ENCODE measurements at places on chromosomes 2 and 18.

GRCh38 chr2:40287195-40287594, 164.7 kb downstream of the SLC8A1 start:
- no peak for DNase-seq

DNA sequence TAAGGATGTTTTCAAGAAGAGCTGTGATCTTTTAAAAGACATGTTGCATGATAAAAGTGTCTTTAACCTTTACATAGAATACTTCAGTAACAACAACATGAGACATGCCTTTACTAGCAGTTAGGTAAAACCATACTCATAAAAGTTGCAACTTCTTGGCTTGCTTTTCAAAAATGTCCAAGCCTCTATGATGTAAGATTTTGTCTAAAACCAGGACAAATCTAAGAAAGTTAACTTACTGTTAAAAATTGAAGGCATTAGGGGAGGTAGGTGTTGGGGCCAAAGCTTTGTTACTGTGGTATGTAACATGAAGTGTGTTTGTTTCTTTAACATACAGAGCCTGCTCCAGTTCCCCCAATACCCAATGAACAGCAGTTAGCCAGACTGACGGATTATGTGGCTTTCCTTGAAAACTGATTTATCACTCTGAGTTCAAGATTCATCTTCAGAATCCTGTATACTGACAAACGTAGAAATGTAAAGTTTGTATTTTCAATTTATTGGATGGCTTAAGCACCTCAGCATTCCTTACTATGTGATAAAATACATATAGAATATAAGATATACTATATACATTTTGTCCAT, 11.7 kb downstream of the COPS8 start:
- no peak for DNase-seq

DNA sequence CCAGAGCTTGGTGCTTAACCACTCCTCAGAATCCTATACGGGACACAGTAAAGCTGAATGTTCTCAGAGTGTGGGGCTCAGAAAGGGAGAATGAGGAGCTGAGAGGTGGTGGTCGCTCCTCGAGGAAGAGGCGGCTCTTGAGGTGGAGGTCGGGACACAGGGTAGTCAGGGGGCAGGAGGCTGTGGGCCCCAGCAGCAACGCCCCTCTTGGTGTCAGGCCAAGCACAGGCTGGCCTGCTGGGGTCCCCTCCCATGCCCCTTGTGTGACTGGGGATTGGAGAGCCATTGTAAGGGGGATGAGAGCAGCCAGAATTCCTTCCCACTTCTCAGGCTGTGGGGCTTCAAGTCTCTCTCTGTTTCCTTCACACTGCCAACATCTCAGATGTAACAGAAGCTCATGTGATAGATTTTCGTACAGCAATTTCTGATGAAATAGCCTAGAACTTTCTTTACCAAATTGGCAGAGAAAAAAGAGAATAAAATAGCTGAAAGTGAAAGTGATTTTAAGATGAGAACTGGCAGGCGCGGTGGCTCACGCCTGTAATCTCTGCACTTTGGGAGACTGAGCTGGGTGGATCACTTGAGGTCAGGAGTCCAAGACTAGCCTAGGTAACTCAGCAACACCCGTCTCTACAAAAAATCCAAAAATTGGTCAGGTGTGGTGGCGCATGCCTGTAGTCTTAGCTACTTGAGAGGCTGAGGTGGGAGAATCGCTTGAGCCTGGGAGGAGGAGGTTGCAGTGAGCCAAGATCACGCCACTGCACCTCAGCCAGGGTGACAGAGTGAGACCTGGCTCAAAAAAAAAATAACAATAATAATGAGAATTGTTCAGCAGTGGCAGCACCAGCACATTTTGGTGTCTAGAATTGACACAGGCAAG, 61.1 kb upstream of the RPL31 start:
- no peak for DNase-seq

DNA sequence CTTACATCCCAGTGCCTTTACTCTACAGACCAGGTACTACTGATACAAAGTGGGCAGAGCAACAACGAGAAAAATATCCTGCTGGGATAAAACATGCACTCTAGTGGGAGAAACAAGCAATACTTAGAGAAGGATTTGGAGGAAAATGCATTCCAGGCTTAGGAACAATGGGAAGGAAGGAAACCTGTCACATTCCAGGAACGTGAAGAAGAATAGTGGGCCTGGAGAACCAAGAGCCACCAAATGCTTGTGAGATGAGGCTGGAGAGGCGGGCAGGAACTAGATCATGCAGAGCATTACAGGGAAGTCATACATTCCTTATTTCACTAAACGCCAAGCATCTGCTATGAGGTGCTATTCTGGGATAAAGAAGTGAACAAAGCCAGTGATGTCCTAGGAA, 342.3 kb downstream of the DCC start:
- no peak for DNase-seq

GRCh38 chr2:200778038-200778437, 33.7 kb upstream of the BZW1 start:
- DNase-seq: no peak

GRCh38 chr2:209495855-209496585, 72.2 kb downstream of the MAP2 start:
- DNase-seq: peak; percentile 60

DNA sequence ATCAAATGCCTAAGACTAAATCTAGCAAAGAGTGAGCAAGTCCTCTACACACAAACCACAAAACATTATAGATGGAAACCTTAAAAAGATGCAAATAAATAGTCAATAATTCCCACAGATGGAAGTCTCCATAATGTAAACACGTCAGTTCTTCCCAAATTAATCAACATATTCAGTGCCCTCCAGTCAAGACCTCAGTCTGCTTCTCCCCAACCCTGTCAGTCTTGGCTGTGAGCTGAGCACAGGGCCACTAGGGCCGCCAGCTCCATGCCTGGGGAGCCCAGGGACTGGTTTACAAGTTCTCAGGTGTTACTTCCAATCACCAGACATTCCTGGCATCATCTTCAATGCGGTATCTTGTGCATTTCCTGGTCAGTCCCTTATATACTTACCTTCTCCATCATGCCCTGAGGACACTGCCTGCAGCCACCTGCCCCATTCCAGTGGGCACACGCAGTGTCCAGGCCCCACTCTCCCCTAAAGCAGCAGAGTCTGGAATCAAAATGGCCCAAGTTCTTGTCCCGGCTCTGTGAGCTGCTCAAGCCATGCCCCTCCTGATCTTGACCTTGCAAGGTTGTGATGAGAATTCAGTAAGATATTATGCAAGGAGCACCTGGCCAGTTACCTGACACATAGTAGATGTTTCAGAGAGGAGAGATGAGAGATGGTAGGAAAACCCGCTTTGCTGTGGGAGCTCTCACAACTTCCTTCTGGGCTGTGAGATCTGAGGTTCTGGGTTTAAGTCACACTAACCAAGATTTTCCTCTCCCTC, 207.9 kb upstream of the RAB6C start:
- no peak for DNase-seq

DNA sequence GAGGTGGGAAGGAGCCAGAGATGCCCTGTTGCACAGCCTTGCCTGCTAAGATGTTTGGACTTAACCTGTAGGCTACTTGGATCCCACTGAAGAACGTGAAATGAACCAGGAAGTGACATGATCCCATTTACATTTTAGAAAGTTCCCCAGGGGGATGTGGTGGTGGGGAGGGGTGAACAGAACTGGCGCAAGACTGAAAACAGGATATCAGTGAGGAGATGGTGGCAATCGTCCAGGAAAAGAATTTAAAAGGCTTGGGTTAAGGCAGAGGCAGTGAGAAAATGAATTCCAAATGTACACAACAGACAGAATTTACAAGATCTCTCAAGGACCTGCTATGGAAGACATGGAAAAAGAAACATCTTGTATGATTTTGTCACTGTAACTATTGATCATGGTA, 42.3 kb downstream of the SULT1C2 start:
- no peak for DNase-seq

DNA sequence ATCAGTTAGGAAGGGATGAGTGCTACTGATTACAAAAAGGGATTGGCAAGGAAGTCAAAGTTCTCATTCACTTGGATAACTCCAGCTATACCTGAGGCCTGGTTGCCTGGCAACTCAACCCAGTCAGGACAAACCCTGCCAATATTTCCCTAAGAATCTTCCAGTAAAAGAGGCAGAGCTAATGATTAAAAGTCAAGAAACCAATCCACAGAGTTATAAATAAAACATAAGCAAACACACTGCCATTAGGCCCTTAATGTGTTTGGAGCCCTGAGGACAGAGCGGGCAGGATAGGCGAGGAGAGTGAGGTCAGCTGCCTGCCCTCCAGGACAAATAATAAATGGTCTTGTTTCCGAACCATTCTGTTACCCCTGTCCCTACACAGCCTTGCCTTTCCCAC, 215.6 kb upstream of the NABP1 start:
- no peak for DNase-seq

DNA sequence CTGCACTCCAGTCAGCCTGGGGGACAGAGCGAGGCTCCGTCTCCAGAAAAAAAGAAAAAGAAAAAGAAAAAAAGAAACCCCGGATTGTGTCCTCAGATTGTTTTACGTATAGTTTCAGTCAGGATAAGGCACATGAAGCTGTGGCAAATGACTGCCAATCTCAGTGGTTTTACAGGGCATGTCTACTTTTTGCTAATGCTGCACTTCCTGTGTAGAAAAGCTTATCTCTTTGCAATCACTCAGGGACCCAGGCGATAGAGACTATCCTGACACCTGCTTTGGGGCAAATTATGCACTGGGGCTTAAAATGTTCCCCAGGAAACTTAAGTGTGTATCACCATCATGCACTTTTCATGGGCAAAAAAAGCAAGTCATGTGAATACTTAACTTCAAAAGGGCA, 103.7 kb upstream of the MEIS1 start:
- no peak for DNase-seq

DNA sequence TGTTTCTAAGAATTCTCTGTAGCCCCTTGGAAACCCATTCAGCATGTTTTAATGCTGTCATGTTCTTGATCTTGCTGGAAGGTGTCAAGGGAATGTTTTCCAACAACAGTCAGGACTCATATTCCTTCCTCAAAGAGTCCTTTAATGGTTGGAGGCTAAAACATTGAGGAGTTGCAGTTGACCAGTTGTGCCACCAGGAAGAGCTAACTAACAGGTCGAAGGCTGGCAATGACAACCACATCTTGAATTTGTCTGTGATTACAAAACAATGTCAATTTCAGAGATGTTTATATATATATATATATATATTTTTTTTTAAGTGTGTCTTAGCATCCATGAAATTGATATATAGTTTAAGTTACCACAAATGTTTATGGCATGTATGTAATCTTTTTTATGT, 151.5 kb downstream of the INO80D start:
- peak; percentile 31 for DNase-seq

DNA sequence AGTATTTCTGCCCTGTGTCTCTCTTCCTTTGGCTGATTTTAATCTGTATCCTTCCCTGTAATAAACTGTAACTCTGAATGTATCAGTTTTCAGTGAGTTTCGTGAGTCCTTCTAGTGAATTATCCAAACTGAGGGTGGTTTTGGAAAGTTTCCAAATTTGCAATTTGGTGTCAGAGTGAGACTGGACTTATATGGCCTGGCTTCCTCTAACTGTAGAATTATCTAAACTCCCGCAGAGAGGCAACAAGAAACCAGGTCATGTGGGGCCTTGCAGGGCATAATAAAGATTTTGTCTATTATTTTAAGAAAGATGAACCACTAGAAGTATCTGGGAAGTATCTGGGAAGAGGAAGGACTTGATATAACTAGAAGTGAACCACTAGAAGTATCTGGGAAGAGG, 95.3 kb upstream of the RNF152 start:
- DNase-seq: no peak

- peak; percentile 69 for DNase-seq
Observed at GRCh38 chr2:232761301-232761907, 15.0 kb downstream of the KCNJ13 start.

DNA sequence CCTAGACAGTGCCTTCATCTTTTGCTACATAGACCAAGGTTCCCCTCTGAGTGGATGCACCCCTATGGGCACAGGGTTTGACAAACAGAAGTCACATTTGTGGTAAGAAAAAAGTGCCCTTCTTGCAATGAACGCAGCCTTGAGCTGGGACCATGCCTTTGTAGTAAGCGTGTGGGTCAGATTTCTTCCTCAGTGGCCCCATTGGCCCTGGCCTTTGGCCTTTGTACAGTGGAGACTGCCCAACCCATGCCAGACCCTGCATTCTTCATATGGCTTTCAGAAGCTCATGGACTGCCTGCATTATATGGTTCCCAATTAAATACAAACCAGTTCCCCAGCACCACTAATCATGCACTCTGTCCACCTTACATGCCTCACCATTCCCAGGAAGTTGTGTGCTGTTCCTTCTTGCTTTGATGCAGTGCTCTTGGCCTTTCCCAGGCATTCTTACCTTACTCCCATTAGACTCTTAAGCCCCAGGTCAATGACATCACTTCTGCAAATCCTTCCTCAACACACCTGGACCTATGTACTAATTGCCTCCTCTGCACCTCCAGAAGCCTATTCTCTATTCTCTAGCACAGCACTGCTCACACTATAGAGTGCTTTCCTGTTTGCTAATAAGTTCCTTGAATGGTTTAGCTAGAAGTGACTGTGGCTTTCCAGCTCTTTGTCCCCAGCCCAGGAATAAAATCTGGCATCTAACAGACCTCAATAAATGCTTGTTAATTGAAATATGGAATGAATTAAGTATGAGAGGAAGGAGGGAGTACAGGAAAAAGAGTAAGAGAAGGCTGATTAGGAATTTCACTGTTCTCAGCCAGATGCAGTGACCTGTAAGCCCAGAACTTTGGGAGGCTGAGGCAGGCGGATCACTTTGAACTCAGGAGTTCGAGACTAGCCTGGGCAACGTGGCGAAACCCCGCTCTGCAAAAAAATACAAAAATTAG, 60.2 kb downstream of the TMEM247 start:
- no peak for DNase-seq

GRCh38 chr2:232449964-232450363, 6.0 kb upstream of the ALPI start:
- DNase-seq: no peak

- no peak for DNase-seq
Observed at GRCh38 chr2:150271952-150272802, 215.3 kb downstream of the RND3 start.

DNA sequence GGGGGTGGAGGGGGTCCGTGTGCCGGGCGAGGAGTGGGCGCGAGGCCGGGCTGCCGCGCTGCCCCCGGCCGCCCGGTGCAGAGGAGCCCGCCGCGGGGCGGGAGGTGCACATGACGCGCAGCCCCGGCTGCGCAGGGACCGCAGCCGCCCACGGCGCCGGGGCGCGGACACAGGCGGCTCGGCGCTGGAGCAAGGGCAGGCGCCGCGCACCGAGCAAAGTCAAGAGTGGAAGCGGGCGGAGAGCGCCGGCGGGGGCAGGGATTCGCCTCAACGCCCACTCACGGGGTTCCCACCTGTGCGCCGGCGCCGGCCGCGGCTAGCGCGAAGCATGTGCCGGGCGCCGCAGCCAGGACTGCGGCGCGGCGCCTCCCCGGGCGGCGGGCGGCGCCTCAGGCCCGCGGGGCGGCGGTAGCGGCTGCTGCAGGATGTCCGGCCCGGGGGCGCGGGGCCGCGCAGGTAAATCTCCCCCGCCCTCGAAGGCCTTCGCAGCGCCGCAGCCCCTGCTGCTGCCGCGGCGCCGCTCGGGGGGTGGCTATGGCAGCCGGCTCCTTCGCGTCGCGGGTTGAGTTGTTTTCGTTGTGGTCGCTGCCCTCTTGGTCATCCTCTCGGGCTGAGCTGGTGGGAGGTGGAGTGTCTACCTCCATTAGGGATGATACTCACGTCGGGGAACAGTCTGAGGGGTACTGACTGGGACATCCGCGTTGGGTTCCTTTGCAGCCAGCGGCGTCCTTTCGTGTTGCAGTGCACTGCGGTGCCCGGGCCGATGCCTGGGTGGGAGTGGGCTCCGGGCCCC, 216.3 kb upstream of the DTNA start:
- DNase-seq: no peak

GRCh38 chr18:59067873-59068272, 71.8 kb upstream of the SEC11C start:
- DNase-seq: peak; percentile 59

GRCh38 chr2:74010087-74010541, 25.4 kb downstream of the TET3 start:
- DNase-seq: no peak

Measured in A549 (cell line).